ENCODE measurements at places on chromosomes 12 and 14.

- DNase-seq, result no peak
These were observed 28.5 kb upstream of the ANHX start for GRCh38 chr12:133264173-133264572.

GRCh38 chr12:122722387-122722786 is 5.8 kb upstream of the HCAR3 start:
- DNase-seq, result no peak

- no peak for DNase-seq
These were observed 60.6 kb downstream of the SPRING1 start for GRCh38 chr12:116677202-116677661.

- DNase-seq, result no peak
These were observed 6.1 kb downstream of the IFFO1 start for GRCh38 chr12:6549684-6550151.

DNA sequence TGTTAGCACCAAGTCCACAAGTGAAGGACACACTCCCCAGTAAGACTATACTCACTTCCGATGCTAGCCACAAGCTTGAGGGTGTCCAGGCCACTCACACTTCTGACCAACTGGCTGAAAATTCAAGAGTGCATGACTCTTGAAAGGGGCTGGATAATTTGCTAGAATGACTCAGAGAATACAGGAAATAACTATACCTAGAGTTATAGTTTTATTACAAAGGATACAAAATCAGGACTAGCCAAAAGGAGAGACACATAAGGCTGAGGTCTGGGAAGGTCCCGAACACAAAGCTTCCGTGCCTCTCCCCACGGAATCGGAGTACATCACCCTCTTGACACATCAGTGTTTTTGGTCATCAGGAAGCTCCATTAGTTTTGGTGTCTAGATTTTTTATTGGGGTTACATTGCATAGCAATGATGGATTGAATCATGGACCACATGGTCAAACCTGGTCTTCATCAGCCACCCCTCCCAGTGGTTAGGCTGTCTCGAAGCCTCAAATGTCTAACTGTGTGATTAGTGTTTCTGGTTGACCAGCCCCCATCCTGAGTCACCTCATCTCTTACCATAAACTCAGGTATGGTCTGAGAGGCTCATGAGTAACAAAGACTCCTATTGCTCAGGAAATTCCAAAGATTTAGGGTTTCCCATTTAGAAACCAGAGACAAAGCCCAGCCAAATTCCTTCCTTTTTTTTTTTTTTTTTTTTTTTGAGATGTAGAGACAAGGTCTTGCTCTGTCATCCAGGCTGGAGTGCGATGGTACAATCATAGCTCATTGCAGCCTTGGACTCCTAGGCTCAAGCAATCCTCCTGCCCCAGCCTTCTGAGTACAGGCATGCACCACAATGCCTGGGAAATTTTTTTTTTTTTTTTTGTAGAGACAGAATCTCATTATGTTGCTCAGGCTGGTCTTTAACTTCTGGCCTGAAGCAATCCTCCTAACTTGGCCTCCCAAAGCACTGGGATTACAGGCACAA is 472.0 kb upstream of the TBX3 start:
- DNase-seq, result no peak

GRCh38 chr12:108915632-108916133 is 35.8 kb downstream of the DAO start:
- DNase-seq, result no peak

GRCh38 chr14:92646952-92647796 is 101.3 kb downstream of the LGMN start:
- no peak for DNase-seq

GRCh38 chr14:36522347-36522971 is 2.4 kb upstream of the NKX2-1 start:
- DNase-seq, result no peak

DNA sequence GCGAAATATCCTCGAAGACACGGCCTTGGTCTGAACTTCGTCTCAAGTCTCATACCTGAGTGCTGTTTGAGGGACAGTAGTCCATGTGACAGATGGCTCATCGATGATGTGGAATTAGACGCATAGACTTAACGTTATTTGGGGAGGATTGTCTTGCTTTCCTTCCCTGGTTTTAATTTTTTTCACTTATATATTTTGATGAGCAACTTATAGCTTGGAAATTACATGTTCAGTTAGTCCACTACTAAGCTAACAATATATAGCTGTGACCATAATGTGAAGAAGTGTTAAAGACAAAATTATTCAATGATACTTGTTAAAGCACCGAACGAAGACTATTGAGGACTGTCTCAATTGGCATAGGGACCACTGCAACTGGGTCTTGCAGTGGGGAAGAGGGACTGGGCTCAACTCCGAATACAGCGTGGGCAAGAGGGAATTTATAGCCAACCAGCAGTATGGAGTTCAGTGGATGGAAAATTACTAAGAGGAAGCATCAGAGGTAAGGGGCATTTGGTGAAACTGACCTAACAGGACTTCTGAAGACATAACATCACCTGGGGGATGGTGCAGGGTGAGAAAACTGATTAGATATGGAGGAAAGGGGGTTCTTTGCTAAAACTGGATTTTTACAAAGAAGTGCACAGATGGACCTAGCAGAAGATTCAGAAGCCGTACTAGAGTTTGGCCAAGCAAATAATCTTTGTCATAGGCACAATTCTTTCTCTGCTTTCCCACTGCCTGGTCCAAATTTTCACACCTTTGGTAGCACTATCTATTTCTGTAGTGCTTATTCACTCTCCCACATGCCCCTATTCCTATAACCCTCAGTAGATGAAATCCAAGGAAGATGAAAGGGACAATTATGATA is 910 bp upstream of the TM7SF3 start:
- no peak for DNase-seq

- no peak for DNase-seq
These were observed 188.4 kb downstream of the MED13L start for GRCh38 chr12:116089080-116089479.

GRCh38 chr12:89427508-89428156 is 75.3 kb upstream of the DUSP6 start:
- DNase-seq, result no peak

DNA sequence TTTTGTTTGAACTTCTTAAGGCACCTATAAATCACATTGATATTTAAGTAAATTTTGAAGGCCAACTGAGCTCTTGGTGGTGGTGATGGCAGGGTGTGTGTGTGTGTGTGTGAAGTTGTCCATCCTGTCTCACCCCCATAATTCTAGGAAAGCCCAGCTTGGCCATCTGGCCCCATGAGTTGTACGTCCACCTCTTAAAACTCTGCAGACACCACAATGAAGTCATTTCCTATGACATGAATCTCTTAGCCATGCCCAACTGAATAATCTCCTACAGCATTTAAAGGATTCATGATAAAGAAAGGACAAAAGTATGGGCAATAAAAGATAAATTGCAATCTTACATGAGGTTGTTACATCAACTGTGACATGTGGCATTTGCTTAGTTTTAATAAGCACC is 123.4 kb downstream of the TTC7B start:
- DNase-seq, result no peak

- no peak for DNase-seq
These were observed 62.0 kb upstream of the SCN8A start for GRCh38 chr12:51528852-51529650.

DNA sequence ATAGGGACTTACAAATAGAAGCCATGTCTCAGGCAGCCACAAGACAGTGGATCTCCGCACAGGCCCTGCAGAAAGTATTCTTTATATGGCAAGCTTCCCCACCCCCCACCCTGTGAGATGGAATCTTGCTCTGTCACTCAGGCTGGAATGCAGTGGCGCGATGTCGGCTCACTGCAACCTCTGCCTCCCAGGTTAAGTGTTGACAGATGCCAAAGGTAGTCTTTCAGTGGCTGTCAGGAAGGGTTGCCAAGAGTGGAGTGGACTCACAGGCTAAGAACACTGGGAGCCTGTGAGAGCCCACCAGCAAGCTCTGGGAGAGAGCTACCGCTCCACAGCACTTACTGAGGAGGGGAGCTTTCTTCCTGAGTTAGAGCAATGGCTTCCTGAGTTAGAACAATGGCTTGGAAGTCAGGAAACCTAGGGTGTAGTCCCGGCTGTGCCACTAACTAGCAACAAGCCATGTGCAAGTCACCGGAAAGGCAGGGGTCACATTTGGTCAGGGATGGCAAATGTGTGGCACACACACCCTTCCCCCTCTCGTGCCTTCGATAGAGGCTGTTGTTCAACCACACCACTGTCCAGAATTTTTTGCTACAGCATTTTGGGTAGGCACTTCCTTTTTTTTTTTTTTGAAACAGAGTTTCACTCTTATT is 2.6 kb downstream of the RNASE1 start:
- no peak for DNase-seq

DNA sequence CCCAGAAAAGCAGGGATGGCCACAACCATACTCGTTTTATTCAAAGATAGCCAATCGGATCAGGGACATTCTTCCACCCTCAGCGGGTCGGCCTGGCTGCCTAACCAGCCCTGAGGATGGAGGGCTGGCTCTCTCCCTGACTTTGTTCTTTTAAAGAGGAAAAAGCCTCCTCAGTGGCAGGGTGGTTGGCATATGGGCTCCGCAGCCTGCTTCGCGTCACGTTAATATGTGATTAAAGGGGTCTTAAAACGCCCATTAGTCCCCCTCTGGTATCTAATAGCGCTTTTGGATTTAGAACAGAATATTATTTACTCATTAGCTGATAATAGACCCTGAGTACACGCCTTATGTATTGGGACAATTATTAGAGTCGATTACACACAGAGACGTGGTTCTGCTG is 199.4 kb downstream of the PHETA1 start:
- DNase-seq, result no peak

DNA sequence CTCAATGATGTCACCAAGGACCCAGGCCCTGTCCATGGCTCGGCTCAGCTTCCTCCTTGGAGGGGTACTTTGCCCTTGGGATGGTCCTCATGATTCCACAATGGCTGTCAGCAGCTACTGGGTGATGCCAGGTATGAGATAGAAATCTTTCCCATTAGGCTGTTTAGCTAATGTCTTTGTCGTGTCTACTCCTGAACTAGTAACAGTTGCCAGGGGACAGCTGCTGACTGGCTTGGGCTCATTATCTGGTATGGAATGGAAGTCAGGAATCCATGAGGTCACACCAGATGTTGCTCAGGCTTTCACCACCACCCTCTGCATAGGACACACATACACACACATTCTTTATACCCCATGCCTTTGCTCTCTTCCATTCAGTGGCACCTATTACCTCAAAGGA is 9.2 kb downstream of the PRPH start:
- no peak for DNase-seq

- DNase-seq, result no peak
These were observed 1.1 kb downstream of the BCAT1 start for GRCh38 chr12:24947541-24948419.

- no peak for DNase-seq
These were observed 158.6 kb downstream of the ANO4 start for GRCh38 chr12:100953217-100953616.

DNA sequence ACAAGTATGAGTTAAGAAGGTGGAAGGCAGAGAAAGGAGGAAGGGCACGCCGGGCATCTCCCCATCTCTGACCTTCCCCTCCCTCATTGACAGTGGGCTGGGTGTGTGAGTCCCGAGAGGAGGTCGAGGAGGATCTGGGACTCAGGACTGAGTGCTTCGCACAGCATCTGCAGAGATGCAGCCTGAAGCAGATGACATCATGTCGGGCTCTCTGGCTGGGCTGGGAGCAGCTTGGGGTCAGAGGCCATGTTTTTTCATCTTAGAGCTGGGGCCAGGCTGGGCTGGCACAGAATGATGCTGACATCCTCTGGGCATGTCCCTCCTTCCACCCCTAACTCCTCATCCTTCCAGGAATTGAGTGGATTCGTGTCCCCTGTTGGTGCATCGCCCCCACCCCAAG is 43.5 kb downstream of the CMKLR1 start:
- DNase-seq, result no peak

DNA sequence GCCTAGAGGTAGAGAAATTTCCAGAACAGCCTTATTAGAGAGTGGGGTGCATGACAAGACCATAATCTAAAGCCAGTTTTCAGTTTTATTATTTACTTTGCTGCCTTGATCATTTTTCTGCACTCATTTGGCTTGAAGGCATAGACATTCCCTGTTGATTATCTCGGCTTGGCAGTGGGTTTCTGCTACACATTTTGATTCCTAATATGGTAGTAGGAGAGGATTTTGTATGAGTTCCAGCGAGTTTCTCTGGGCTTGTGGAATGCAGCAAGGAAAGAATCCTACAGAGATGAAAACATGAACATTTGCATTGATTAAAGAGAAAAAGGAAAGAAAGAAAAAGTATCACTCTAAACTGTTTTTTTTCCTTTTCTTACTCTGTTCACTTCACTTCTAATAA is 281.2 kb downstream of the PAWR start:
- DNase-seq, result no peak

DNA sequence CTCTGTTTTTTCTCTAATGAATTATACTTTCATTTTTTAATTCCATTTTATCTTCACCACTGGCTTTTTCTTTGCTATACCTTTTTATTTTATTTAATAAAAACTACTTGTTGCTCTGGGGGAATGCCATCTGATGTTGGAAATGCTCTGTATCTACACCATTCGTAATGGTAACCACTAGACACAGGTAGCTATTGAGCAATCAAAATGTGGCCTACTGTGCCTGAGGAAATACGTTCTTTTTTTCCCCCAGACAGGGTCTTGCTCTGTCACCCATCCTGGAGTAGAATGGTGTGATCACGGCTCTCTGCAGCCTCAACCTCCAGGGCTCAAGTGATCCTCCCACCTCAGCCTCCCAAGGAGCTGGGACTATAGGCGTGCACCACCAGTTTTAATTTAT is 140.2 kb downstream of the FUT8 start:
- DNase-seq, result no peak

DNA sequence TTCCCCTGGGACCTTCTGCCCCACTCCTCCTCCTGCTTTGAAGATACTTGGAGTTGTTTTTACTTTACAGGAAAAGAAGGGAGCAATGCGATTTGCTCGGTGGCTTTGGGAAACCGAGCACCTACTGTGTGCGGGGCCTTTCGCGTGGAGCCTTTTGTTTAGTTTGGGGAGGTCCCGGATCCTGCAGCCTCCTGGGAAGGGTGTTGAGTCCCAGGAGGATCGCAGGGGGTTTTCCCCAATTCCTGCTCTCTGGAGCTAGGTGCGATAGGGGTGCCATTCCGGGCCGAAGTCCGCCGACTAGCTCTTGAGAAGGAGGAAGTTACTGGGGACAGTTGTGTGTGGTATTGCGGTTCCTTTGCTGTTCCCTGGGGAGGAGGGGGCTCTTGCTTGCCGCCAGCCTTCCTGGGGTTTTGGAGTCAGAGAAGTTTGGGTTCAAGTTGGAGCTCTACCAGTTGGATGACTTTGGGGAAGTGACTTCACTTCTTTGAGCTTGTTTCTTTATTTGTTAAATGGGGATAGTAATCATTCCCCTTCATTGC is 1.1 kb downstream of the BRI3BP start:
- DNase-seq, result no peak

DNA sequence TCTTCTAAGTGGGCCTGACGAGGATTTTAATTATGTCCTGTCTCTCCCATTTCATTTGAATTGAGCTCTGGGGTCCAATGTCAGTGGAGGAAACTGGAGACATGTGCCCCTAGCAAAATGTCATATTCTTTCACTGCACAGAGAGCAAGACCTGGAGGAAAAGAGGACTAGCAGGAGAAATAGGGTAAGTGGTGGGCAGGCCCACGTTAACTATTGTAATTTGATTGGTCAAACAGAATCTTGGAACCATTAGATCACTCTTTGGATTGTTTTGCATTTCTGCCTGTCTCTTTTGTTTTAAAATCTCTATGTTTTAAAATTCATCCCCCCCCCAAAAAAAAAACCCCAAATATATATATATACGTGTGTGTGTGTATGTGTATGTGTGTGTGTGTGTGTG is 113.9 kb upstream of the PELI2 start:
- DNase-seq, result no peak

GRCh38 chr14:100871234-100872186 is 32.0 kb downstream of the RTL1 start:
- no peak for DNase-seq
